ENCODE measurements at places on chromosomes 4 and X.

DNA sequence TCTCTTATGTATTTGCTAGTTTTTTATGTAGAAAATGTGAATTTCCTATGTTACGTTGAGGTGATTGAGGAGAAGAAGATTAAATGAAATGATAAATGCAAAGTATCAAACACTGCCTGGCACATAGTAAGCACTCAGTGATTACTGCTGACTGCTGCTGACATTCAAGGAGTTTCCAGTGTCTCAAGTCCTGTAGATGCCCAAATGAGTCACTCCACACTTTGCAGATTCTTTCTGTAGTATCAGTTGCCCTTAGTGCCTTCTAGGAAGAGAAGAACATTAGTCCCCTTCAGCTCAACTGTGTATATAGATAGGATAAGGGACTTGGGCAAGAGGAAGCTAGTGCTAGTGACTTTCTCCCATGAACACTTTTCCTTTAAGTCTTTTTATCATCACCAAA lies 240.5 kb upstream of the TEX13A start:
- no peak for DNase-seq

GRCh38 chr4:142883040-142883832 lies 37.1 kb upstream of the INPP4B start:
- DNase-seq, result no peak

- no peak for DNase-seq
Measured at GRCh38 chr4:154184238-154184637, 307.4 kb downstream of the DCHS2 start.

DNA sequence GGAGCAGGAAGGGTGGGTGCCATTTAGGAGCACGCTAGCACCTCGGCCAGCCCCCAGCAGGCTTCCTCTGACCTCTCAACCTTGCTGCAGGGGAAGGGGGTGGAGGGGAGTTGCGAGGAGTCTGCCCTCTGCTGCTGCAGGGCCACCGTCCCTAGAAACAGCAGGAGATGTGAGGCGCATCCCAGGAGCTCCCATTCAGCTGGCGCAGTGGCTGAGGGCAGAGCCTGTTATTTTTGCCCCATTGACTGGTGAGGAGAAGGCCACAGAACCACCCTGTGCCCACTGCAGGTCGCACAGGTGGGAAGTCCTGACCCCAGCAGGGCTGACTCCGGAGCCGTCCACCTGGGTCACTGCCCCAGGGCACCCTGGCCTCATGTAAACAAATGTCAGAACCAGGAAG lies 8.0 kb downstream of the PDE6B start:
- DNase-seq, result no peak

GRCh38 chrX:445727-446126 lies 59.0 kb upstream of the PPP2R3B start:
- no peak for DNase-seq

DNA sequence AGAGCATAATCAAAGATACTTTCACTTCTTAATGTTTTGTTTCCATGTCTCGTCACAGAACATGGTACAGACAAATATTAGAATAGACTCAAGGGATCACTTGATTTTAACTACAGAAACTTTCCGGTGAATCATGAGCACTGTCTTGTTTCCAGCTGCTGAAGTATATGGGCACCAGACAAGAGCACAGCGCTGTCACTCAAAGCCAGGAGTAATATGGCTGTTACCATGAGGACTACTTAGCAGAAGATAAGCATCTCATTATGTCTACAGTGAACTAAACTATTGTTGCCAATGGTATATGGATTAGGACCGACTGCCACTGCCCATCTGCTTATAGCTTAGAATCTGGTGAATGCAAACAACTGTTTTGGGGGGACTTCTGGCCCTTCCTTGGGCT lies 34.3 kb downstream of the MECP2 start:
- no peak for DNase-seq

DNA sequence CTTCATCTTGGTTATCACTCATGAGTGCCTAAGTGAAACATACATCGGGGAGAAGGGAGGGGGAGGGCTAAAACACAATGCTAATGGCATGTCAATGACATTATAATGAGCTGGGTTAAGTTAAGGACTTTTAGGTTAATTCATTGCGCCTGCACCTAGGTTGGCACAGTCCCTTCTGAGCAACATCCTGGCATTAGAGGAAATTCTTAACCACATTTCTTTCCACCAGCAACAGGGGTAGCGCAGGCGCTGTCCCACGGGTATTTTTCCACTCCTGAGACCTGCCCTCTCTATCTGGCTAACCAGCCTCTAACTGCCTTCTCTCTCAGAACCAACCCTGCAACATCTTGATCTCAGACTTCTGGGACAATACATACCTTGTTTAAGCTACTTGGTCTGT lies 39.0 kb upstream of the PROM1 start:
- DNase-seq, result no peak

DNA sequence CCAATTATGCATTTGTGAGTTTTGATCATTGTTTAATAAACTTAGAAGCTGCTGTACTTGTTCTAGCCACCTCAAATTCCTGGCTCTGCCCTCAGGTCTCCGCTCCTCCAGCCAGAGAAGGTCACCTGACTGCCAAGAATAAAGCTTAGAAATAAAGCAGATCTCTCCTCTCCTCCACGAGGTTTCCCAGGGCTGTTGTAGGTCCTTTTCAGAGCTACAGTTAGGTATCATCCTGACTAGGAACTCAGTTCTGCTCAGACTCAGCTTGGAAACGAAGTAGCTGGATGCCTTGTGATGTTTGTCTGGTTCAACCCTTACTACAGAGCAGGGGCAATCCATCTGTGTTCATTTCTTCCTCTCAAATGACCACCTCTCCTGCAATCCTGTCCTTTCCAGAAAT lies 79.1 kb upstream of the RAPGEF2 start:
- no peak for DNase-seq

DNA sequence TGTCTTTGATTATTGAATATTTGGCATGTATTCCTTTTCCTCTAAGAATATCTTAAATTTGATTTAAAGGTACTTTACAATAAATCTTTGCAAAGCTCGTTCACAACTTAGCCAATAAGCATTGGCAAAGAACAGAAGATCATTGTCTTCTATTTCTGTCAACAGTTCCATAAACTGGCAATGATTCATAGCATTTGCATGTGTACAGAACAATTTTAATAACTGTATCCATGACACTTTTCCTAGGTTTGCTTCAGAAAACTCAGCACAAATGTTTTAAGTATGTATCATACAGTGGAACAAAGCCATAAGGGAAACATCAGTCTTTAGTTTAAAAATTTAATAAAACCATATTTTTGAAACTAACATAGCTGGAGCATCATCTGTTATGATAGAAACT lies 462.7 kb upstream of the RPS6KA3 start:
- DNase-seq, result no peak

DNA sequence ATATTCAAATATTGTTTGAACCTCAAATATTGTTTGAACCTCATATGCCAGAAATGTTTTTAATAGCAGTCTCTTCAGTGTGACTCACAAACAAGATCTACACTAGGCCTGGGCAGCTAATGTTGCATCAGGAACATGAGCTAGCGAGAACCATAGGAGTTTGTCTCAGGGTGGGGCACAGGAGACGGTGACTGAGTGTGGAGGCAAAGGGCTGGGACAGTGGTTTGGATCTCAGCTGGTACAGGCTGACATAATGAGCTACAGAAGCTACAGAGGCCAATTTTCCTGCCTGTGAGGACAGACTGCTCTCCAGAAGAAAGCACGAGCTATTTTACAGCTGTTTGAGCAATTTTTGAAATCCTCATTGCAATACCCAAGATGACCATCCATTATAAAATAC lies 224.7 kb downstream of the CENPC start:
- no peak for DNase-seq

DNA sequence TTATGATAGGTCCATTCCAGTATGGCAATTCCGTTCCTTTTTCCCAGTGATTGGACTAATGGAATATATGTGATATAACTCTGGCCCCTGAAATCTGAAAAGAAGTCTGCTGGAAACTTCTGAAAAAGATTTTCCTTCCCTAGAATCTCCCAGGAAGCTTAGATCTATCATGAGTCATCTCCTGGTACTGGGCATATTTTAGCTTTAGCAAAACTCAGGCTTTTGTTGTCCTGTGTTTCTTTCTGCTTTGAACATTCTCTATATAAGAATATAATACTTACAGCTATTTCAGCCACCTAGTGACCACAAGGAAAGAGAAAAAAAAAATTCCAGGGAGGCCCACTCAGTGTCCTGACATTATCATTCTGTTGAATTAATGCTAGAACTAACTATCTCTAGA lies 597.2 kb upstream of the GRIA3 start:
- DNase-seq, result no peak

DNA sequence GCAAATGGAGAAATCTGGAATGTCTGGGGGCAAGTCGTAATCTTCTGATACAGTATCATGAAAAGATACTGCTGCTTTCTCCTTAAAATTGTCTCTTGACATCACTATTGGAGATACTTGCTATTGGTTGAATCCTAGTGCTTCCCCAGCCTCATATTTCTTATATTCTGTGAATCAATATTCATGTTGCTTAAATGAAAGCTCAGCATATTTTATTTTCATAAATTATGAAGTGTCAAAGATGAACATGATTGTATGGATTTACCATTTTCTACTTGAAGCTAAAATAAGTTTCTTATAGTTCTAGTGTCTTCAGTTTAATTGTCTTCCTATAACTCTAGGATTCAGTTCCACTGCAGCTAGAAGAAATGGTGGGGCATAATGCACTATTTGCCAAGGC lies 29.6 kb upstream of the MBNL3 start:
- DNase-seq, result no peak

- DNase-seq, result no peak
Measured at GRCh38 chrX:101708163-101708562, 48.5 kb upstream of the ARMCX2 start.

GRCh38 chr4:88027611-88028608 lies 20.5 kb downstream of the PKD2 start:
- DNase-seq, result no peak

DNA sequence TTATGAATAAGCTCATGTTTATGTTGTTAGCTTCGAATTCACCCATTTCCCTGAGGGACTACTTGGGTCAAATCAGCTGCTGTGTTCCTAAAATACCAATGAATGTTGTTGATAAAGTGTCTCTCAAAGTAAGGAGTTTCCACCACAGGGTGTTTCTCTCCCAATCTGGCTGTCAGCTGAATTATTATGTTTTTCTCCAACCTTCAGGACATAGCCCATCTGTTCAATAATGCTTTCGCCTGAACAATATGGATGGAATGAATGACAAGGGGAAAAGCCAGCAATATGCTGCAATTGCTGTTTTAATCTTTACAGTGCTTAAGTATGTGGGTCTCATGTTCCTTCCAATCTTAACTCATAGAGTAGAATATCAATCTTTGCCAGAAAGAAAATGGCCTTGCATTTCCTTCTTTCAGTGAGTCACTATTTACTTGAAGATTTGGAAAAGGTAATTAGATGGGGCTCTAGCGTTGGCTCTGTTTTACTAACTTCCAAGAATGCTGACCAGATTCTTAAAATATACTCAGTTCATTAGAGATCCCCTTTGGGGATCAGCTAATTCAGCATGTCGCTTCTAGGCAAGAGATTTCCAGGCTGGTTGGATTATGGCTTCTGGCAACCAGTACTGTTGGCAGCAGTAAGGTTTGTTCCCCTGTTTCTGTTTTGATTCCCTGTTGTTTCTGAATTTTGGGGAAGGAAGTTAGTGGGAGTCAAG lies 410.5 kb downstream of the PPP3CA start:
- DNase-seq, result no peak

DNA sequence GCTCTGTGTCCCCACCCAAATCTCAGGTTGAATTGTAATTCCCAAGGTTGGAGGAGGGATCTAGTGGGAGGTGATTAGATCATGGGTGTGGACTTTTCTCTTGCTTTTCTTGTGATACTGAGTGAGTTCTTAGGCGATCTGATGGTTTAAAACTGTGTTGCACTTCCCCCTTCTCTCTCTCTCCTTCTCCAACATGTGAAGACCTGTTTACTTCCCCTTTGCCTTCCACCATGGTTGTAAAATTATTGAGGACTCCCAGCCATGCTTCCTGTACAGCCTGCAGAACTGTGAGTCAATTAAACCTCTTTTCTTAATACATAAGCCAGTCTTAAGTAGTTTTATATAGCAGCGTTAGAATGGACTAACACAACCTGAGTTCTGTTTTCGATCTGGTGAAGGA lies 738.2 kb downstream of the ARAP2 start:
- DNase-seq, result no peak

- DNase-seq, result no peak
Measured at GRCh38 chr4:185771711-185772390, 40.1 kb downstream of the SORBS2 start.

- DNase-seq, result no peak
Measured at GRCh38 chrX:19410259-19410658, 66.5 kb downstream of the PDHA1 start.

DNA sequence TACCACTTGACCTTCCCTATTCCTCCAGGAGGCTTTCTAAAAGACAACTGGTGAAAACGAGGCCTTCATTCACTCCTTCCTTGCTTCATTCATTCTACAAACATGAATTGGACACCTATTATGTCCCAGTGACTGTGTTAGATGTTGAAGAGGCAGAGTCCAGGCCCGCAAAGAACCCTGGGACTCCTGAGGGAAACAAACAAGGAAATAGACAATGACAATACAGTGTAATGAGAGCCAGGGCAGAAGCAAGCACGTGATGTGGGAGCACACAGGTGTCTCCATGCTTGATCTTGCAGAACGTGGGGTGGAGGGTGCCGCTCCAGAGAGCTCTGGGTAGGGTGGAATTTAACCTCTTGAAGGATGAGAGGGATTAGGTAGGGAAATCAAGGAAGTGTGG lies 137.6 kb upstream of the KLF3 start:
- no peak for DNase-seq

- no peak for DNase-seq
Measured at GRCh38 chr4:154360491-154360890, 131.1 kb downstream of the DCHS2 start.

DNA sequence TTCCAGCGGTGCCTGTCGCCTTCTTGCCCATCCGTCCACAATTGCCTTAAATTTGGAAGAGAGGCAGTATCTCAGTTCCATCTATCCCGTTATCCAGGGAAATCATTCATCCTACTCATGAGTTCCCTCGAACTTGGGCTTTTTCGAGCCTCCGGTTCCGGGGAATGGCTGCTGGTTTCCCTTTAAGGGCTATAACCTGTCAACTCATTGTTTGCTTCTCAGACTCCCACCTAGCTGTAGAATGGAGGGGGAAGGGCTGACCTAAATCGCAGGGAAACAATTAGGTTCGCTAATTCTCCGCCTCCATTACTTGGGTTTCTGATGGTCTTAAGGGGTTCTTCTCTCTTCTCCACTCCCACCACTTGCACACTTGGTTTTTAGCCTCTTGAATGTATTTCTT lies 1.2 kb downstream of the UCHL1 start:
- DNase-seq, result no peak

GRCh38 chr4:122086338-122087065 lies 65.6 kb upstream of the BLTP1 start:
- no peak for DNase-seq

All from CD4-positive, alpha-beta T cell treated with Interleukin-15 for 1 hour (primary cell).